ENCODE measurements at places on chromosomes 11 and 22.

- DNase-seq: no peak
Observed at GRCh38 chr11:90274362-90274761, 51.5 kb upstream of the CHORDC1 start.

DNA sequence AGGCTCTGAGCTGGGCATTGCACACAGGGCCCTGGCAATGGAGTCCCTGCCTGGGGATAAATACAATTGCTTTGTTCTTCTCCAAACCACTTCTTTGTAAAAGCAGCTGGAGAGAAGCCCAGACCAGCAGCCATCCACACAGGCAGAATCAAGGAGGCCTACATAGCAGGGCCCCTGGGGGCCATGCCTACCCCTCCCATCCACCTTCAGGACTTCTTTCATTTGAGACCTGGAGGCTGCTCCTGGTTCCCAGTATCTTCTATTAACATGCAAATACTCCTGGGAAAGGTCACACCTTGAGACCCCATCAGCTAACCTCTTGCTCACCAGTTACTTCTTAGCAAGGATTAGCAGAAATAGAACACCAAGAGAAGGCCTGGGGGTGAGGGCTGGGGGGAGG is 511.1 kb downstream of the SOX6 start:
- no peak for DNase-seq

GRCh38 chr11:74744277-74744676 is 4.4 kb upstream of the RNF169 start:
- DNase-seq: no peak

GRCh38 chr22:24518771-24519485 is 23.8 kb downstream of the UPB1 start:
- DNase-seq: no peak

DNA sequence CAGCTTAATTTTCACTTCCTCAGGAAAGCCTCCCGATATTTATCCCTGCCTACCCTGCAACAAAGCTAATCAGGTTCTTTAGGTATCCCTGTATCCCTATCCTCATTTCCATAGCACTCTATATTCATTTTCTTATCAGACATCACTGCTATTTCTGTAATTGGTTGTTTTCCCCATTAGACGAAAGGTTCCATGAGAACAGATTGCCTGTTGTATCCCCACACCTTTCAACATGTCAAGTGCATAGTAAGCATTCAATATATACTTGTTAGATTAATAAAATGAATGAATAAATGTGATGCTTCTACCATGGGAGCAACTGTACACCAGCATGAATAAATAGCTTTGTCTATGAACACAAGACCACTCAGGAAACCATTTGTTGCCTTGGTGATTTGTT is 499.8 kb downstream of the DLG2 start:
- no peak for DNase-seq

DNA sequence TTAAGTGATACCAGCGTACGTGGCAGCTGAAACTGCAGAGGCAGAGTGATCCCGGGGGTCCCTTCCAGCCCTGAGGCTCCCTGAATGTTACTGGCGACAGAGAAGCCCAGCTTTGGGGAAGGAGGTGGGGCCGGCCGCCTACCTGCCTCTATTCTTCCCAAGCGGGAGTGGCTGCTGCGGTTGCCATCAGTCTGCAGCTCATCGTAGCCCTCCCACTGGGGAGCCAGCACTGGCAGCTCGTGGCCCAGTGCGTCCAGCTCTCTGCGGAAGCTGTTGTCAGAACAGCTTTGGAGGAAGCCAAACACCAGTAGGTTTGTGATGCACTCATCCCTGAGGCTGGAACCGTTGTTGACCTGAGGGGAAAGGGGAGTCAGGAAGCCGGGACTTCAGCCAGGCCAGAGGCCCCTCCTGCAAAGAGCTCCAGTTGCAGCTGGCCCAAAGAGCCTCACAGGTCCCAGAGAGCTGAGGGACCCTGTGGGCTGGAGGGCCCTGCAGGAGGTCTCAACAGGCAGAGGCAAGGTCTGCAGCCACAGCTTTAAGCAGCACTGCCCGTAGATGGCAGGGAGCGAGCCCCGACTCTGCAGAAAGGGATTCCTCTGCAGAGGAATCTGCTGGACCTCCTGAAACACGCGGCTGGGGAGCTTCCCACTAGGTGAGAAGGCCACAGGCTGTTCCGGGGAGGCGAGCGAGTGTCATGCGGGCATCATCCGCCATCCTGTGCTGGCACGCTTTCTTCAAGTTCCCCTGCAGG is 30.4 kb downstream of the BID start:
- no peak for DNase-seq

- no peak for DNase-seq
Observed at GRCh38 chr22:28348613-28349609, 330.7 kb downstream of the TTC28 start.

- DNase-seq: no peak
Observed at GRCh38 chr11:32751381-32751780, 43.1 kb downstream of the CCDC73 start.

DNA sequence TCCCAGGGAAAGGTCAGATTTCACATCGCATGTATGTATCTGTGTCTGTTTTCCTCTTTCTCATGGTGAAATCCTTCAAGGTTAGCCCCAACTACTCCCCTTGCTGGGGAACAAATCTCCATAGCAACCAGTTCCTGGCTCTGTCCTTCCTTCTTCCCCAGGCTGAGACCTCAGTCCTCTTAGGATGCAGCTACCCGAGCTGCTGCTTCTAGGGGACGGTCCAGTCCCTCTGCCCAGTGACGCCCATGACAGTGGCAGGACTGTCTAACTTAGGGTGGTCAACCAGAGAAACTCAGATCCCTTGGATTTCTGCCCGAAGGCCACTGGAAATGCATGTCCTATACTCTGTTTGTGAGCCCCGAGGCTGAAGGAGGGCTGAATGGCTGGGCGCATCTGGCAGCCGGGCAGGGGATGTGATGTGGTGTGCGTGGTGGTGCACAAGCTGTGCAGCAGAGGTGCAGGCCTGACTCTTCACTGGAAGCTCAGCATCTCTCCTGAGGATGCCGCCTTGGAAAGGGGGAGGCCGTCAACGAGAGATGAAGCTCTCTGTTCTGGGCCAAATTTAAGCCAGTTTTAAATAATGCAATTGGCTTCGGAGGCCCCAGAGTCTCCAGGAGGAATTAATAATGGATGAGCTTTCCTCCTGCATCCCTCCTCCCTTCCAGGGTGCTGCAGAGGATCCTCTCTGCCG is 118.7 kb upstream of the B3GAT1 start:
- DNase-seq: no peak

- DNase-seq: peak; percentile 96
Observed at GRCh38 chr11:13216019-13216710, 61.4 kb upstream of the BMAL1 start.

- no peak for DNase-seq
Observed at GRCh38 chr22:45762545-45763235, 91.1 kb downstream of the ATXN10 start.

DNA sequence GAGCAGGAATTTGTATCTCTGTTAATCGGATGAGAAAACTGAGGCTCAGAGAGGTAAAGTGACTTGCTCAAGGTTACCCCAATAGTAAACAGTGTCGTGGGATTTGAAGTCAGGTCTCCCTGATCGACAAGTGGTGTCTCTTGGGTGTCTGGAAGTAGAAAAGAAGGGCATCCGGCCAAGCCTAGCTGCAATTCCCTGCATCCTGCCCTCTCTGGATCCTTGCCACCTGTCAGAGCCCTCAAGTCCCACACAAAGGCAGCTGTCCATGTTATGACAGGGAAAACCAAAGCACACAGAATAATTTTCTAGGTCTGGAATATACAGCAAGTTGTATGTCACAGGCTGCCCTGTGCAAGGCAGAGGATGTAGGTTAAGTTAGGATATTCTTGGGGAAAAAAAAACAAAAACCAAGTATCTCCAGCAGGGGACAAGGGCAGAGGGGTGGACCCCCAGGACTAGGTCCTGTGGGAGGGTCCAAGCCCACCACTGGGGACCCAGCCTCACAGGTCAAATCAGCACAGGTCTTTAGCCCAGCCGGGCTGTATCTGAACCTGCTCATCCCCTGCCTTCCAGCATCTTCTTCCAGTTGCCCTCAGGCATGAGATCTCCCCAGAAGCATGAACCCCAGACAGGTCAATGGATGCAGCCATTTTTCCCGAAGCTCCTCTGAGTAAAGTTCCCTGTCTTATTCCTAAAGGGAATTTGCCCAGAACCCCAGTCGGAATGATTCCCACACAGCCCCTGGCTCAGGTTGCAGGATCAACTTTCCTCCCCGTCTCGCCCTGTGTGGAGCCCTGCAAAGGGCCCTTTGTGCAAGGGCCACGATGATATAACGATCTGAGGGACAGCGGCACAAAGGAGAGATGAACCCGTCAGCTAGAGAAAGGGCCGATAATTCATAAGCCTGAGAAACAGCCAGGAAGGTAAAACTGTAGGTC is 15.0 kb downstream of the USH1C start:
- no peak for DNase-seq

DNA sequence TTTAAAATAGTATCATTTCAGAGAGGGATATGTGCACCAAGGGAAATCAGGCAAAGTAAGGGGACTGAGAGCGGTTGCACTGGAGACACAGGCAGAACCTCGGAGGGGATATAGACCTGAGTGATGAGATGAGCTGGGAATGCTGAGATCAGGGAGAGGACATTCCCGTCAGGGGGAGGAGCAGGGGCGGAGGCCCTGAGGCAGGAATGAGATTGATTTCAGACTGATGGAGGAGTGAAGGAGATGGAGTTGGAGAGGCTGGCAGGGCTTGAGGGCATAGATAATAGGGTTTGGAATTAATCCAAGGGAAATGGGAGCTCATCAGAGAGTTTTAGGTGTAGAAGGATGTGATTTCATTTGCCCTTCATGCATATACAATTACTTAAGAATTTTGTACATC is 13.2 kb downstream of the CD6 start:
- DNase-seq: no peak

DNA sequence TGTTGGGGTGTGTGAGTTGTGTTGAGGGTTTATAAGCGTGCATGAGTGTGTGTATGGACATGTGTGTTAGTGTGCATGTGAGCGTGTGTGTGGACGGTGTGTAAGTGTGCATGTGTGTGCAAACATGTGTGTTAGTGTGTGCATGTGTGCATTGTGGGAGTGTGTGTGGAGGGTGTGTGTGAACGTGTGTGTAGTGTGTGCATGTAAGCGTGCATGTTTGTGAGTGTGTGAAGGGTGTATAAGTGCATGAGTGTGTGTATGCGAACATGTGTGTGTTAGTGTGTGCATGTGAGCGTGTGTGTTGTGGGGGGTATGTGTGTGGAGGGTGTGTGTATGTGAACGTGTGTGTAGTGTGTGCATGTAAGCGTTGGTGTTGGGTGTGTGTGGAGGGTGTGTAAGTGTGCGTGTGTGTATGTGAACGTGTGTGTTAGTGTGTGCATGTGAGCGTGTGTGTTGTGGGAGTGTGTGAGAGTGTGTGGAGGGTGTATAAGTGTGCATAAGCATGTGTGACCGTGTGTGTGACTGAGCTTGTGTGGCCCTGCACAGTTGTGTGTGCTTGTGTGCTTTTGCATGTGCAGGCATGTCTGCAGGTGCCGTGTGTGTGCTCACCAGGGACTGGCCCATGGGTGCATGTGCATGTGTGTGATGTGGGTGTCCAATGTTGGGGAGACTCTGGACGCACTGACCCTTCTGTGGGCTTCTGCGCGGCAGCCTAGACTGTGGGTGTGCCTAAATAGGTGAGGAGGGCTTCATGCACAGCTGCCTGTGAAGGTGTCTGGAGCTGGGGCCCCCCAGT is 866.2 kb downstream of the TBC1D22A start:
- no peak for DNase-seq

- no peak for DNase-seq
Observed at GRCh38 chr11:70082829-70083228, 4.7 kb downstream of the ANO1 start.

- DNase-seq: peak; percentile 82
Observed at GRCh38 chr11:72821920-72822799, 7.9 kb downstream of the ATG16L2 start.
